ENCODE measurements at places on chromosomes 12 and 14.

GRCh38 chr14:74932401-74932901, 9.4 kb upstream of the RPS6KL1 start:
- no peak for DNase-seq

DNA sequence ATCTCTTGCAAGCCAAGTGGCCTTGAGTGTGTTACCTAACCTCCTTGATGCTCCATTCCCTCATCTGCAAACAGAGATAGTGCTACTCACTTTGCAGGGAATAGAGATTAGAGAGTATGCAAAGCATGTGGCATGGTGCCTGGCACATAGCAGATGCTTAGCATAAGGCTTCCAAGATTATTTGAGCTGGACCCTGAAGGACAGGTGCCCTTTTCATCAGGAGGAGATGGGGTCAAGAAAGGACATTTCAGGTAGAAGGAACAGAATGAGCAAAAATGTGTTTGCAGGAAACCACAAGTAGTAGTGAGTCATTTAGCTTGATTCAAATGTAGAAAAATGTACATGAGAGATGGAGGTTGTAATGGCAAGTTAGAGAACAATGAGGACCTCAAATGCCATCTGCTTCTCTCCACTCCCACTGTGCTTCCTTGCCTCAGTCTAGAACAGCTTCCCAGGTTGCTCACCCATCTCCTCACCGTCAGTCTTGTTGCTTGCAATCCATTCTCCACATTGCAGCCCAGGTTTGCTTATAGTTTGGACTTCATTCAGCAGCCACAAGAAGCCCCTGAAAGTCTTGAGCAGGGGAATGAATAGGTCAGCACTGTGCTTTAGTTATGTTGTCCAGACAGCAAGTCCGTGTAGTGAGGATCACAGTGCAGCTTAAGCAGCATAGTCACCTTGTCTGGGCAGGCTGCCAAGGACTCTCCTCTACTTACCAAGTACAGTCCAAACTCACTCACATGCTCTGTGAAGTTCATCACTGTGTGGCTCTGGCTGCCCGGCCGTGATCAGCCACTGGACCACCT, 536.3 kb upstream of the CCDC196 start:
- peak; percentile 11 for DNase-seq

GRCh38 chr12:49428793-49429192, 61.5 kb downstream of the SPATS2 start:
- no peak for DNase-seq

GRCh38 chr12:38919191-38919590, 13.8 kb upstream of the CPNE8 start:
- DNase-seq = no peak

DNA sequence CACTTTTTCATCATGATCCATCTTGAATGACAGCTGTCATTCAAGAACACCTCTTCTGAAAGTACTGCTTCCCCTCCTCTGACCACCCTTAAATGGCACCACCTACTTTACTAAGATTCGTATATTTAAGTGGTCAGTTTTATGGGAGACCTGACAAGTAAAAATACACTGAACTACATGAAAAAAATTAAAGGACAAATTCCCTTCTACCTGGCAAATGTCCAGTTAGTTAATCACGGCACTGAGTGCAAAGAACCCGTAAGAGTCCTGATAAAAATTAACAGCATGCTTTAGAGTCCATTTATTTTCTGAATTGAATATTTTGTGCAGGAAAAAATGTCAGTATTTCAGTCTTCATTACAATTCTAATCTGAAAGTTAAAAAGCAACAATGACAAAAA, 48.7 kb downstream of the SETD3 start:
- DNase-seq = no peak

DNA sequence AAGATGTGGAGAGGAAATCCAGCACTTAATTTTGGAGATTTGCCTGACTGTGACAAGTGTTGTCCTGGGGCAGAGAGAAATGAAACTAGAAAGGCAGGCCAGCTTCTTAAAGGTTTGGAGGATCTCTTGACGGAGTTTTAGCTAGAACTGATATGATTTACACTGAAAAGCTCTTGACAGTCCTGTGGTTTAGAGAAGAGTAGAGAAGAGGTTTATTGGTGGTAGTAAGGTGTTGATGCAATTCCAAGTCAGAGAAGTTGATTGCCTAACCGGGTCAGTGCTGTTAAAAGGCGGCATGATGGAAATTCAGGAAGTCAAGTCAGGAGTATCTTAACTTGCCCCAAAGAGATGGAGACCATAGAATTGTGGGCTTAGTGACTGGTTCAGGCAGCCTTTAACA, 89.0 kb upstream of the TRAF3 start:
- no peak for DNase-seq

GRCh38 chr12:8692573-8692972, 5.2 kb upstream of the RIMKLB start:
- DNase-seq = no peak

GRCh38 chr12:56079723-56080555, at the start of gene ERBB3:
ERBB3 (plus strand) TSS chr12:56080165; CDS start chr12:56080301, 136 bp downstream.
- peak; percentile 29 for DNase-seq

GRCh38 chr14:22276913-22277816, 311.9 kb downstream of the DAD1 start:
- DNase-seq = no peak

GRCh38 chr12:98786653-98787052, 141.6 kb downstream of the APAF1 start:
- DNase-seq = no peak

DNA sequence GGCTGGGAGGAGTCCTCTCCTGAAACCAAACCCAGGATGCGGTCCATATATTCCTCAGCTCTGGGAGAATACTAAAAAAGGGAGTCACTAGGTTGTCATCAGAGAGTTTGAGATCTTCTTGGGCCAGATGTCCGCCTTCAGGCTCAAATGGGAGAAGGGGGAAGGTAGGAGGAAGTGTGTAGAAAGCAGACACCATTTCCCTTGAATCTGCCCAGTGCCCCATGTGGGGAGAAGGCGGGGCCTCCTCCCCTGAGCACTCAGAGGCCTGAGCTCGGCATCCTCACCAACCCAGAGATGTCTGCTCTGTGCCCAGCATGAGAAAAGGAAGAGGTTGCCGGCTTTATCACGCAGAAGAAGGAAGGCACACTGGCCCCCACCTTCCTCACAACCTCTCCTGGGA, 37.3 kb downstream of the LTBP2 start:
- DNase-seq = no peak

- no peak for DNase-seq
Measured at GRCh38 chr14:41973178-41973577, 366.5 kb downstream of the LRFN5 start.

DNA sequence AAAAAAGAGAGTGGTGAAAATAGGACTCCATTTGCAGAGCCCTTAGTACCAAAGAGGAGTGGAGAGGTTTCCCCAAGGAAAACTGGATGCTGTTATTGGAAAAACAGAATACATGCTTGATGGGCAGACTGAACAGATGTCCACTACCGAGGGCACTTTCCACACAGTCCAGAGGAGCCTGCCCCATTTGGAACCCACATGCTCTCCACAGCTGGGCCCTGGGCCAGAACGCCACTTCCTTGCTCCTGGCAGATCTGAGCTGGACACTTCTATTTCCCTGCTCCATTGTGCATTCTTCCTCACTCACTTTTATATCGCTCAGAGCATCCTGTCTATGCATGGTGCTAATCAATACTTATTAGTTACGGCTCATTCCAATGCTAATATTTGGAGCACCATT, 249.9 kb downstream of the SLC15A4 start:
- DNase-seq = no peak

- DNase-seq = no peak
Measured at GRCh38 chr12:53073881-53074280, 5.3 kb downstream of the SPRYD3 start.

- DNase-seq = peak; percentile 42
Measured at GRCh38 chr12:94207849-94208621, 59.7 kb downstream of the PLXNC1 start.

DNA sequence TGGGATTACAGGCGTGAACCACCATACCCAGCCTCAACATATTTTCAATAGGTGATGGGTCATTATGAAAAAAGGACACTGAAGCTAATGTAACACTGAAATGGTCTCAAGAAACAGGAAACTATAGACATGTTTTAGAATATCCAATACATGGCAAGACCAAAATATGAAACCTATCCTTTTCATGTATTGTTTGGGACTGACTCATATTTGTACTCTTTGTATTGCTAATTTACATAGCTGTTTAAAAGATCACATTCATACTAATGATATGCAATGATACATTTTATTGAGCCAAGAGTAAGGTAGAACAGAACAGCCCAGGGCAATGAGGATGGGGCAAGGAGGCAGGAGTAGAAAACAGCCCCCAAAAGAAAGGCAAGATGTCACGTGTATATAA, 32.6 kb downstream of the RESF1 start:
- no peak for DNase-seq

- DNase-seq = no peak
Measured at GRCh38 chr14:103833711-103834110, 13.7 kb downstream of the PPP1R13B start.

DNA sequence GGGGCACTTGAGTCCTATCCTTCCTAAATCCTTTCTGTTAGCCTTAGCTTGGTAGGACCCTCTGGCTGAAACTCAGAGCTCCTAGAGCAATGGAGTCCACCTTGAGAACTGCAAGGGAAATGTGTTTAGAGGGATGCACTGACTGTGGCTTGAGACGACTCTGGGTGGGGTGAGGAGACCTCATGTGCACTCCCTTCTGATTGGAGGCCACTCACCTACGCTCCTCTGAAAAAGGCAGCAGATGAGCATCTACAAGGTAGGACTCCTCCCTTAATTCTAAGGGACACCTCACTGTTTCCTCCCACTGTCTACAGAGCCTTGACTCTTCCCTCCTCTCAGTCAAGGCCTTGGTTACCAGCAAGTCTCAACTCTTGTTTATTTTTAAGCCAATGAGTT, 1.0 kb downstream of the MAP3K12 start:
- DNase-seq = no peak

- no peak for DNase-seq
Measured at GRCh38 chr14:95564060-95564459, 29.2 kb downstream of the GLRX5 start.

DNA sequence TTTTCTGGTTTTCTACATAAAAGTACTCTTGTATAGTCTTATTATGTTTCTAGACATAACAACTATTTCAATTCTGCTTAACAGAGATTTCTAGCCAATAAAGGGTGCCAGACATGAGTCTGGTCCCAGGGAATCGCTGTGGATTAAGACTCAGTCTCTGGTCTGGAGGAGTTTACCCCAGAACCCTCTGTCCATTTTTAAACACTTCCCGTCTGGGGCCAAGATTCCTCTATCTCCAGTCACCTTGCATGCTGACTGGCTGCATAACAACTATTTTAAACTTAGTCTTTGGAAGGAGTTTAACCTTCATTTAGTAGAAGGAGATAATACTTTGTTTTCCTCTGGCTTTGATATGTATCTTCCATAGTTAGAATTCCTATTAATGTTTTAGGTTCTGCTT, 163.1 kb upstream of the IFNG-AS1 start:
- DNase-seq = no peak

DNA sequence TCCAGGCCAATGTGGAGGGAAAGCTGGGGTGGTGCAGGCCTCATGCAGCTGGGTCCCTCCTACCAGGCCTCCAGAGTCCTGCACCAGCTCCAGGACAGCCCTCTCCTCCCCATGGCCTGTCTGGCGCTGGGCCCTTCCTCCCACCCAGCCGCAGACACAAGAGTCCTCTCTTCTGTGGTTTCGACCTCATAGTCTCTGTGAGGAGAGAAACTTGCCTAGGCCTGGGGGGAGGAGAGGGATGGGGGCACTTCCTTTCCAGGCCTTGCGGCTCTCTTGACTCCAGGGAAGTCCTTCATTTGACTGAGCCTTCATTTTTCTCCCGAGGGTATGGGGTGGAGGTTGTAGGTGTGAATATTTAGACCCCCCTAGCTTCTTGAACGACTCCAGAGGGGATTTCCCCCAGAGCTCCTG, 2.3 kb downstream of the MMP14 start:
- DNase-seq = no peak

- peak; percentile 79 for DNase-seq
Measured at GRCh38 chr12:122190842-122191668, 8.1 kb downstream of the LRRC43 start.

GRCh38 chr12:52442600-52443061, 8.5 kb upstream of the KRT75 start:
- DNase-seq = no peak

GRCh38 chr14:87014856-87015255, 978.1 kb downstream of the GALC start:
- no peak for DNase-seq

Measured in GM18507 (cell line).